NCI-H1092 (cell line): ENCODE measurements at places on chromosomes 3 and 15.

GRCh38 chr3:184171562-184171961 lies 3.1 kb upstream of the AP2M1 start:
- no peak for DNase-seq

DNA sequence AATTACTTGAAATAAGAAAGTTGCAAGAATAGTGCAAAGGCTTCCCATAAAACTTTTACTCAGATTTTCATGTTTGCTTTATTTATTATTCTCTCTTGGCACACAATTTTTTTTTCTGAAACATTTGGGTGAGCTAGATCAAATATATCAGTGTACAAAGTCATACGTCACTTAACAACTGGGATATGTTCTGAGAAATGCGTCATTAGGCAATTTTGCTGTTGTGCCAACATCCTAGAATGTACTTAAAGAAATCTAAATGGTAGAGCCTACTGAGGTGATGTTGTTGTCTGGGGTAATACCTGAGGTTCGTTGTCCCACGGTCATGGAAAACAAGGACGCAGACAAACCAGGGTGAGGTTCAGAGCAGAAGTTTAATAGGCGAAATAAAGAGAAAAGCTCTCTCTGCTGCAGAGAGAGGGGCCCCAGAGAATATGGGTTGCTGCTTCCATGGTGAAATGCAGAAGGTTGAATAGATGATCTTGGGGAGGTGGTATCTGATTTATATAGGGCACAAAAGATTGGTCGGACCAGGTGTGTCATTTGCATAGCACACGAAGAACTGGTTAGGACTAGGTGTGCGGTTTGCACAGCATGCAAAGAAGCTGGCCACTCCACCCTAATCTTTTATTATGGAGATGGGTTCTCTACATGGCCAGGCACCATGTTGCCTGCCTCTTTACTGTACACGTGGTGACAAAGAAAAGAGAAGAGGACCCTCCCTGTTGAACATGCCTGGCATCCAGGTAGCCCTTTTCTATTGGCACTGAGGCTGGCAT lies 8.8 kb upstream of the GRAMD1C start:
- no peak for DNase-seq

DNA sequence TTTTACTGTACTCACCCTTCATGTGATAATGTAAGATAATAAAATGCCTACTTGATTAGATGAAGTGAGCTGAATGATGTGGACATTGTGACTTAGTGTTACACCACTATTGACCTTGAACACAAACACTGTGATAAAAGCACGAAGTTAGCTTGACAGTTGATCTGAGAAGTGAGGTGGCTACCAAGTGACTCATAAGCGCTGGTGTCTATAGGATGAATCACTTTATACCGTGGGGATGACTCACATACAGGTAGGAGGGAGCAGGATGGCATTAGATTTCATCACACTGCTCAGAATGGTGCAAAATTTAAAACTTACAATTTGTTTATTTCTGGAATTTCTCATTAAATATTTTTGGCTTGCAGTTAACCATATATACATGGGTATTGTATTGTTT lies 174.7 kb upstream of the CNTN3 start:
- no peak for DNase-seq

GRCh38 chr3:195256639-195257453 lies 14.1 kb downstream of the XXYLT1 start:
- DNase-seq = no peak

DNA sequence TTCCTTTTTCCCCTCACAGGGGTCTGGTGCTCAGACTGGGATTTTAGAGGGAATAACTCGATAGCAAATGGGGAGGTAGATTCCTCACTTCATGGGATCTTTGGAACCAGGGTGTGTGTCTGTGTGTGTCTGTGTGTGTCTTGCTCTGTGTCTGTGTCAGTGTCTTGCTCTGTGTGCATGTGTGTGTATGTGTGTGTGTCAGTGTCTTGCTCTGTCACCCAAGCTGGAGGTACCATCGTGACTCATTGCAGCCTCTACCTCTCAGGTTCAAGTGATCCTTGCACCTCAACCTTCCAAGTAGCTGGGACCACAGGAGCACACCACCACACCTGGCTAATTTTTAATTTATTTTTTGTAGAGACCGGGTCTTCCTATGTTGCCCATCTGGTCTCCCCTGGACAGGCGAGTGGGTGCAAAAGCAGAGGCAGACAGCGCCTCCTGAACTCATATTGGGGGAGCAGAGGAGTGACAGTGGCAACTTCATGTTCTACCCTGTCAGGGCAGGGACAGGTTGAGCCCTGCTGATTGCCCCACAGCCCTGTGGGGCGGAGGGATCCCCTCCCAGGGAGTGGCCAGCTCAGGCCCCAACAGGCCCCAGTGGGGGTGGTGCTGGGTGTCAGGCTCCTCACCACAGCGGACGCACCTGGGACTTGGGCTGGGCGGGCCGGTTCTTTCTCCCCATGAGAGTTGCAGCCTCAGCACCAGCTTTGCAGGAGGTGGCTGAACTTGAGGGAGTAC lies 10.4 kb upstream of the SEMA4B start:
- no peak for DNase-seq

GRCh38 chr3:129166579-129167332 lies 5.9 kb upstream of the ISY1 start:
- DNase-seq = no peak
